ENCODE measurements at places on chromosomes 16 and 17.

DNA sequence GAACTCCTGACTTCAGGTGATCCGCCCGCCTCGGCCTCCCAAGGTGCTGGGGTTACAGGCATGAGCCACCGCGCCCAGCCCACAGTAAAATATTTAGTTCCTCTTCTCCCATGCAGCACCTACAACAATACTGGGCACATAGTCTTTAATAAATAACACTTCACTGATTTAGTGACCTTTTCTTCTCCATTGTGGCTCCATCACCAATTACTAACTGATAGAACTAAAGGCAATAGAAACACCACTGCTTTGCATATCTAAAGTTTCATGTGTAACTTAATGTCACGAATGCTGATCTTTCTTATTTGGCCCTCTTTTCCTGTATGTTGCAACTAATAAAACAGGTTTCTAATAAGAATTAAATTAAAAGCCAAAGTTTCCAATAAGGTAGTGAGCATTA is 38.9 kb downstream of the TRIM37 start:
- no peak for DNase-seq

GRCh38 chr17:57197466-57198071 is 58.8 kb upstream of the MSI2 start:
- no peak for DNase-seq

DNA sequence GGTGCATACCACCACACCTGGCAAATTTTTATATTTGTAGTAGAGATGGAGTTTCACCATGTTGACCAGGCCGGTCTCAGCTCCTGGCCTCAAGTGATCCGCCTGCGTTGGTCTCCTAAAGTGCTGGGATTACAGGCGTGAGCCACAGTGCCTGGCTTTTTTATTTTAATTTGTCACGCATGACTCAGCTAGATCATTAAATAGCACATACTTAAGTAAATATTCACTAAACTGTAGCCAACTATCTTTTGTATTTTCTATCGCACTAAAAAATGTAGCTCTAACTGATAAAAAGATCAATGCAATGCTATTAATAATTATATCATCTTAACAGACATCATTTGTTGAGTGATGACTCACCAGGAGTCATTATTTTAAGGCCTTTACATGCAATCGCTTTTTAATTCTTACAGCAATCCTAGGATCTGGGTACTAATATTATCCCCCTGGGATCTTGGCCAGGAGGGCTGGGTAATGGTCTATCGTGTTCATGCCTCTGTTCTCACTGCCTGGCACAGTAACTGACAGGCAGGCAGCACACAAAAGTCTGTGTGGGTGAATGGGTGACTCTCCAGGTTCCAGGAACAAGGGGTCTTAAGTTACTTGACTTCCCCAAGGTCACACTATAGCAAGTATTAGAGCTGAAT is 693.5 kb upstream of the EEF2KMT start:
- DNase-seq, result no peak

GRCh38 chr17:9512323-9513168 is 63.1 kb downstream of the STX8 start:
- DNase-seq, result no peak

GRCh38 chr17:29086628-29087332 is 43.8 kb downstream of the PIPOX start:
- no peak for DNase-seq

GRCh38 chr16:67922221-67922620 is 9.4 kb downstream of the CTRL start:
- DNase-seq, result no peak

DNA sequence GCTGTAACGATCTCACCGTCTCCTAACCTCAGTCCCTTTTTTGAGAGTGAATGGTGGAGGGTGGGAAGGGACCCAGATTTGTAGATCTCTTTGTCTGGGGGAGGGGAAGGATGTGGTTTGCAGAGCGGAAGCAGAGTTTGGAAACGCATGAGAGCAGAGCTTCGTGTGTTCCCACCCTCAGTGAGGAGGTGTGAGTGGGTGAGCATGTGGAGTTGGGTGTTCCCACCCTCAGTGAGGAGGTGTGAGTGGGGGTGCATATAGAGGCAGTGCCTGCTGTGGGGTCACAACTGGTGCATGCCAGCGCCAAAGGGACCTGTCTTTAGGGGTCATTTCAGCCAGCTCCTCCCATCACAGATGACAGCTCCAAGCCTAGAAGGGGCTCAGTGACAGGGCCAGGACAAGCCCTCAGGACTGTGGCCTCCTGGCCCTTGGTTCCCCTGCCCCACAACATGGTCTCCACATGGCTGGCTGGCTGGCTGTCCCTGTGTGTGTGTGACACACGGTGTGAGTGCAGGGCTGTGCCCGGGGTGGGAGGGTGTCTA is 1.8 kb upstream of the CISD3 start:
- DNase-seq, result peak; percentile 52

DNA sequence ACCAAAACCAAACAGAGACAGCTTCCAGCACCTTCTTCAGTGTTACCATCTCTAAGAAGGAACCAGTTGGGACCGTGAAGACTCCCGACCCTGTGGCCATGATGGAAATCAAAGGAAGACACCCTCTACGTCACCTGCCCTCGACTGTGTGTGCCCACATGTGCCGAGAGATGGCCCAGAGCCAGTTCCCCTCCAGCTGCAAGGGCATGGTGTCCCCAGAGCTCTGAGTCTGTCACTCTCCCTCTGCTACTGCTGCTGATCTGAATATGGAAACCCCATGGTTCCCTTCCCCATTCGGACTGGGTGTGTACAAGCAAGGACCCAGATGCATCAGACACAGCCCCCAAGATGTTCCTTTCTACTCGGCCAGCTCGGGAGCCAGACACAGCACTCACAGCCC is 76.4 kb downstream of the SOCS1 start:
- no peak for DNase-seq

DNA sequence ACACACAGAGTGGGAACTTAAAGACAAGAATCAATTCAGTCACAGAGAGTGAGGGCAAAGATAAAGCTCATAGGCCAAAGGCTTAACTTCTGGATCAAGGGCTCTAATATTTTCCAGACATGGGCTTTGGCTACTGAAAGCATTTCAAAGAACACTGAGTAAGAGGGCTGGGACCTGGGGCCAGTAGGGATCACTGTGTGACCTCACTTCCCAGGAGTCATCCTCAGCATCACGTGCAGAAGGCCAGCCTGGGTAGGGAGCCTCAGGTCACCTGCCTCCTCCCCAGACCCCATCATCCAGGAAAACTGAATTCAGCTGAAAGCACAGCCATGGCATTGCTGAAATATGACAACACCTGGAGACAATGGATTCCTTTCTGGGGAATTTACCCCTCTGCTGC is 163.5 kb downstream of the RAB11FIP4 start:
- DNase-seq, result no peak

DNA sequence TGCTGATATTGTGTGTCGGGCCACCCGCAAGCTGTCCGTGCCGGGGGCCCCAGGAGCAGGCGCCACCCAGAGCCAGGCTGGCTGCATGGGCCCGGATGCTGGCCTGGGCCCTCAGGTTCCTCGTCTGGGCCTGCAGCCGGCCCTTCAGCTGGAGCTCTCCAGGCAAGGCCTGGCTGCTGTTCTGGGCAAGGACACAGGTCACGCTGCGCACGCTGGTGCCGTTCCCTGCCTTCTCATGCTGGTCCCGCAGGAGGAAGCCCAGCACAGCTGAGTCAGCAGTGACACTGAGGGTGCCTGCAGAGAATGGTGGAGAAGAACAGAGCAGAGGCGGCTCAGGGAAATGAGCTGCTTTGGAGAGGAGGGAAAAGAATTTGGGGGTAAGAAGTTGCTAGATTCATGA is 79.9 kb downstream of the RMI2 start:
- DNase-seq, result no peak

- no peak for DNase-seq
Observed at GRCh38 chr17:64459284-64459747, 10.4 kb downstream of the MILR1 start.

DNA sequence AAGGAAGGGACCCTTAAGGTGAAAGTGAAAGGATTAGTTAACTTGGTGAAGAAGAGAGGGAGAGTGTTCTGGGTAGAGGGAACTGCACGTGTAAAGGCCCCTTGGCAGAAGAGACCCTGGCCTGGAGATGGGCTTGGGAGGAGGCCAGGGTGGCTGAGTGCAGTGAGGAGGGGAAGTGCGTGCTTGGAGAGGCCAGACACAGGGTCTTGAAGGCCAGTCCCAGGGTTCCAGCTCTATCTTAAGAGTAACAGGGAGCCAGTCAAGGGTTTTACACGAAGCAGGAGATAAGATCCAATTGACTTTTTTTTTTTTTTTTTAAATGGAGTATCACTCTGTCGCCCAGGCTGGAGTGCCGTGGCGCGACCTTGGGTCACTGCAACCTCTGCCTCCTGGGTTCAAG is 15.2 kb upstream of the DOK4 start:
- DNase-seq, result no peak

Data from stimulated activated CD8-positive, alpha-beta memory T cell treated with anti-CD3 and anti-CD28 coated beads, Interleukin-7, amount 100 ng/mL, for 48 hours (primary cell).